ENCODE measurements at places on chromosomes 6 and 20.

GRCh38 chr20:1364106-1364505, 28.7 kb downstream of the FKBP1A start:
- no peak for DNase-seq

GRCh38 chr6:112683926-112684325, 336.8 kb downstream of the RFPL4B start:
- DNase-seq, result no peak

DNA sequence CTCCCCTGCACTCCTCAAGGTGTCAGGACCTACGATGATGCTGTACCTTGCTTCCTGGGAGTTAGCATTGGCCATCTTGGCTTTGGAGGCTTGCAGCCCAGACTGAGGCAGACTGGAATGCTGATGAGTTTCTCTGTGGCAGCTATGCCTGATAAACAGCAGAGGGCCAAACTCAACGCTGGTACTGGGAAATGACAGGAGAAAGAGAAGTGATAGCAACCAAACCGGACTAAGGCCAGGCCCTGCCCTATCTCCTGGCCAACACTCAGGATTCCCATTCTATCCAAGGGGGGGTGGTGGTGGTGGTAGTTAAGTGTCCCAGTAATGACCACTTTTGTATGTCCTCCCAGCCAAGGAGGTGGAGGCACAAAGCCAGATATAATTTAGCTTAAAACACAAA, 90.0 kb upstream of the DTNBP1 start:
- no peak for DNase-seq

GRCh38 chr6:154991207-154991606, 3.9 kb upstream of the TIAM2 start:
- no peak for DNase-seq
